ENCODE measurements at places on chromosomes 4 and X.

DNA sequence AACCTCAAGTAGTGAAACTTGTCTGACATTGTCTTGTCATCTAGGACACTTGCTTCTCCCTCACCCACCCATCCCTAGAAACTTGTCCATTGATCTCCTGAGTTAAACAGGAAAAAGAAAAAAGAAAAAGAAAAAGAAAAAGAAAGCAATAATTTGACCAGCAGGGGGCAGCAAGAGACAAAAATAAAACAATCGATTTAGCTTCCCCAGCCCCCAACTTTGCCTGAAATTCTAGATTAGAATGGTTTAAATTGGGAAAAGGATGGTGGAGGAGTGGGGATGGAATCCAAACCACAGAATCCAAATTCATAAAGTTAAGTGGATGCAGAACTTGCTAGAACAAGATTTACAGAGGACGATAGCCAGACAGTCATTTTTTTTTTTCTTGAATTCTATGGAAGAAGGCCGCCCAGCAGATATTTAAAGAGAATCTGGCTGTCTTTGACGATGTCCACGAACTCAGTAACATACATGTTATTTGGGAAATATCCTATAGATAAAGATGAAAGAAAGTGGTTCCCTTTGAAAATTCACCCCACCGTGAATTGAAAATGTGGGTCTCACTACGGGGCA, 282.9 kb downstream of the USP46 start:
- DNase-seq = no peak

DNA sequence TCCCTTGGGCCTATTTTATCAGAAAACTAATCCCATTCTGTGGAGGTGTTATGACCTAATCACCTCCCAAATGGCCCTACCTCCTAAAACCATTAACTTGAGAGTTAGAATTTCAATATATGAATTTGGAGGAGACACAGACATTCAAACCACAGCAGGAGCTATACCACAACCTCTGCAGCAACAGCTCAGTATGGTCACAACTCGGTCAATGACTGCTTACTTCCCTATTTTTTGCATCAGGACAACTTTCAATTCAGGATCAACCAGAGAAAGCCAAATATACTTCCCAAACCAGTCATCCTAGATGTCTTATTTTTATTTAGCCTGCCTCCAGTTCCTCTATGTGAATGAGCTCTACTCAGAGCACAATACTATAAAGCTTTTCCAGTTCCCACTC, 11.3 kb upstream of the SMARCA5 start:
- DNase-seq = no peak

- DNase-seq = no peak
Measured at GRCh38 chr4:23789762-23790161, 100.1 kb downstream of the PPARGC1A start.

- DNase-seq = no peak
Measured at GRCh38 chr4:181637186-181638105, 605.8 kb upstream of the TENM3 start.

- DNase-seq = peak; percentile 12
Measured at GRCh38 chr4:89438102-89438831, 130.7 kb upstream of the GPRIN3 start.

DNA sequence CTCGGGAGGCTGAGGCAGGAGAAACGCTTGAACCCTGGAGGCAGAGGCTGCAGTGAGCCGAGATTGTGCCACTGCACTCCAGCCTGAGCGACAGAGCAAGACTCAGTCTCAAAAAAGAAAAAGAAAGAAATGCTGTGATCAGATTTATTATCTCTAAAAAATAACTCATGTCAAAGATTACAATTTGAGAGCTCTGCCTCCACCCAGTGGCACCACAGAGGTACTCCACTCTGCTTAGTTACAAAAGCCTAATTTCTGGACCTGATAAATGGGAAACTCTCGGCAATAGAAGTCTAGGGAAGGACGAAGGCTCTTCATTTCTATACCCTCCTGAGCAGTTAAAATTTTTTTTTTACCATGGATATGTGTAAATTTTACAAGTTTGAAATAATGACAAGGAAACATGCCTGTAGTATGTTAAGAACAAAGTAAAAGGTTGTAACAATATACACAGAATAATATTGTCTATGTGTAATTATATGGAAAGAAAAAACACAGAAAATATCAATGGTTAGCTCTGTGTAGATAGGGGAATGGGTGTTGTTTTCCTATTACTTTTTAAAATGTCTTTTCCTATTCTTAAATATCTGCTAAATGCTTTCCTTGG, 149.8 kb downstream of the STIM2 start:
- DNase-seq = no peak

- DNase-seq = no peak
Measured at GRCh38 chr4:878796-879728, 53.1 kb downstream of the GAK start.

GRCh38 chrX:150225756-150226155, 137.4 kb upstream of the MAMLD1 start:
- no peak for DNase-seq

GRCh38 chrX:48461830-48462229, 8.2 kb downstream of the SLC38A5 start:
- no peak for DNase-seq

- DNase-seq = no peak
Measured at GRCh38 chrX:47311932-47312774, 58.2 kb upstream of the ZNF157 start.

- DNase-seq = no peak
Measured at GRCh38 chr4:153937289-153937688, 148.4 kb upstream of the SFRP2 start.

DNA sequence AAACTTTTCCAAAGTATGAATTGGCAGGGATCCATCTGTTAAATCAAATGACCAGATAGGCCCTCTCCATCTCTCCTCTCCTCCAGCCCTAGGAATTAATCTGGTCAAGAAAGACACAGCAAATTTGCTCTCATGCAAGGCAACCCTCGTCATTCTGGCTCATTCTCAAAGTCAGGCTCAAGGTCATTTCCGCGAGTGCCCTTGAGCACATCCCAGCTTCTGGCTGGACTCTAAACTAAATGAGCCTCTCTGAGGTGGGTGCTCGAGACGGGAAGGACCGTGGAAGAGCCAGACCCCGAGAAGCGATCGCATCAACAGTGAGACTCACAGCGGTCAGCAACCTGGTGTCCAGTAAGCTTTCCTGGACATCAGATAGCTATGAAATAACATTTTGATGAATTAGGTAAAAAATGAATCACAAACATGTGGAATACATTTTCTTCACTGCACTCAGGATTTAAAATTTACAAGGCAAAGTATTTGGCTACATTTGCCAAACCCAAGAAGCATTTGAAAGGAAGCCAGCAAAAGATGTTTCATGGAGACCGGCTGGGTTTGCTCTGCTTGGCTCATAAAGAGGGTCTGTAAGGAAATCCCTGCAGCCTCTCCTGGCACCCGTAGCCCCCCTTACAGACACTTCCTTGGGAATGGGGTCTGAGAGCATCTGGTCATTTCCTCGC, 121.0 kb downstream of the ENPP6 start:
- no peak for DNase-seq

GRCh38 chr4:154414796-154415195, 76.8 kb downstream of the DCHS2 start:
- no peak for DNase-seq

GRCh38 chr4:33037464-33037863, 2317.3 kb downstream of the PCDH7 start:
- DNase-seq = no peak
